Stimulated activated CD4-positive, alpha-beta T cell treated with anti-CD3 and anti-CD28 coated beads, Interleukin-4, amount 100 ng/mL, for 48 hours (primary cell): ENCODE measurements at places on chromosomes 4 and X.

- DNase-seq: no peak
These were observed 163.9 kb upstream of the IGFBP7 start for GRCh38 chr4:57274082-57274481.

GRCh38 chr4:157045507-157046127, 30.3 kb upstream of the GLRB start:
- no peak for DNase-seq

DNA sequence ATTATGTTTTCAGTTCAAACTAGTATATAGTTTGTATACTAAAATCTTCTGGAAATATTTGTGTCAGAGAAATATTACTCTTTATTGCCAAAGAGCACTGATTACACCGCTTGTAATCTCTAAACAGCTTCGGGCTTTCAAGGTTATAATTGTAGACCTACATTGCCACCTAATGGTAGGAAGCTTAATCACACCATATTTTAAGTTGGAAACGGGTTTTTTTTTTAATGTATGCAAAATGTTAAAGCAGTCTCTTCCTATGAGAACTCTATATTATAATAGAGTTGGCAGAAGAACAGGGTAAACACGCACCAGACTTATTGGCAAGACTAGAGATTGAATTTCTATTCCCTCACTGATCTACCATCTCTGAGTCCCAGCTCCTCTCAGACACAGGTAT, 19.5 kb upstream of the NFXL1 start:
- no peak for DNase-seq

DNA sequence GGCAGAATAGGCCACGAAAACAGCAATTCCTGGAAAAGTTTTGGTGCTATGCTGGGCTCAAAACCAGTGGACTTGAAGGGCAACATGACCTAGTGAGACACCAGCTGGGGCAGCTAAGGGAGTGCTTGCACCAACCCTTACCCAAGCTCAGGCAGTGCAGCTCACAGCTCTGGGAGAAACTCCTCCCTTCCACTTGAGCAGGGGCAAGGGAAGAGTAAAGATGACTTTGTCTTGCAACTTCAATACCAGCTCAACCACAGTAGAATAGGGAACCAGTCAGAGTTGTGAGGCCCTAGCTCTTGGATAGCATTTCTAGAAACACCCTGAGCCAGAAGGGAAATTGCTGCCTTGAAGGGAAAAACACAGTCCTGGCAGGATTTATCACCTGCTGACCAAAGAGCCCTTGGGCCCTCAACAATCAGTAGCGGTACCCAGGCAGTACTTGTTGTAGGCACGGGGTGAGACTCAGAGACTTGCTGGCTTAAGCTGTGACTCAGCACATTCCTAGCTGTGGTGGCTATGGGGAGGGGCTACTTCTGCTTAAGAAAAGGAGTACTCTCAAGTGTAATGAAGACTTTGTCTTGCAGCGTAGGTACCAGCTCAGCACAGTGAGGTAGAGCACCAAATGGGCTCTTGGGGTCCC, 19.7 kb upstream of the ABCG2 start:
- DNase-seq: no peak

DNA sequence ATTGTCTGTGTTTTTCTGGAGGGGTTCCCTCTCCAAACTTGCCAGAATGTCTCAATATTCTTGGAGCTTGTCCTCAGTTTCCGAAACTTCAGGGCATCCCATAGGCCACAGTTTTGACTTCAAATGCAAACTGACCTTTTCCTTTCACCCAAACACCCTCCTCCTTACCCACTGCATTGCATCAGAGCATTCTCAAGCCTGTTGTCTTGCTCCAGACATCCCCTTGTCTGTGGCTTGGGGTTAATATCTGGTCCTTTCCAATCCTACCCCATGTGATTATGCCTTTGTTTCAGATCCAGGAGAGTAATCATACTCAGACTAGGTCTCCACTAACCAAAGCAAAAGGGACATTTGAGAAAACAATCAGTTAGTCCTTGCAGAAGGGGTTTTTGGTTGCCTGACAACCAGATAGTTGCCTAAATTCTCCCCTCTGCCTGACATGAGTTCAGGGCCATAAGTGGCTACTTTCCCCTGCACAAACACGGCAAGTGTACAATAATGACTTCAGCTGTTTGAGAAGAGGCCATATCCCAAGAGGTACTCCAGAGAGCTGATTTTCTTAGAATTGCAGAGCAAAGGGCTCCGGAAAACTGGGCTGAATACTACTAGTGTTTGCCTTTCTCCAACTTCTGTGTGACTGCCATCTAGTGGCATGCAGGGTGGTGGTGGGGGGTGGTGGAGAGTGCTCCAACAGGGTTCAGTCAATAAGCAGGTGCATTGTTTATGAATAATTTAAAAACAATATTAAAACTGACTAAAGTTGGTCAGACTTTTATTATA, 130.2 kb downstream of the CHRDL1 start:
- DNase-seq: no peak

- no peak for DNase-seq
These were observed 402.4 kb downstream of the PACRGL start for GRCh38 chr4:21102667-21103066.

- no peak for DNase-seq
These were observed 119.8 kb downstream of the KDM6A start for GRCh38 chrX:44992775-44993174.

DNA sequence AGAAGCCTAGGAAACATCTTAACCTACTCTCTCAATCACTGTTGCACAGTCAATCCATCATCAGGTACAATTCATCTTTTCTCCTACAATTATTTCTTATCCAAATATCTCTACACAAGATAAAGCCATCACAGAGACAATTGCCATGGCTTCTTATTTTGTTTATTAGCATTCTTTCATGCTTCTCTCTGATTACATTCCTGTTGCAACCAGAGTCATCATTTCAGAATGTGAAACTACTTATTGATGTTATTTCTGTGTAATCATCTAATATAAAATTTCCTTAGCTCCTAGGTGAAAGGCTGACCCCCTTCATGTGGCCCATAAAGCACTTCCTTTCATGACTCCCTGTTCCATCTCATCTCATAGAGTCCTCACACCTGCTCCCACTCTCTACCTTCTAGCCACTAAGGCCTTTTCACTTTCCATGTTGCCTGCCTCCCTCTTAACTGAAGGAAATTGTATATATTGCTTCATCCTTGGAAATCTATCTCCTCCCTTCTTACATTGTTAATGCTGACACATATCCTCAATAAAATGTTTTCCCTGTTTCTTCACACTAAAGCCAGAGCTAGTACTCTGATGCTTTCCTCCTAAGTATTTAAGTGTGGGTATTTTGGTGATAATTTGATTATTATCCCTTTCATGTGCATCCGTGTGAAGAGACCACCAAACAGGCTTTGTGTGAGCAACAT, 829.9 kb downstream of the FAT4 start:
- no peak for DNase-seq

DNA sequence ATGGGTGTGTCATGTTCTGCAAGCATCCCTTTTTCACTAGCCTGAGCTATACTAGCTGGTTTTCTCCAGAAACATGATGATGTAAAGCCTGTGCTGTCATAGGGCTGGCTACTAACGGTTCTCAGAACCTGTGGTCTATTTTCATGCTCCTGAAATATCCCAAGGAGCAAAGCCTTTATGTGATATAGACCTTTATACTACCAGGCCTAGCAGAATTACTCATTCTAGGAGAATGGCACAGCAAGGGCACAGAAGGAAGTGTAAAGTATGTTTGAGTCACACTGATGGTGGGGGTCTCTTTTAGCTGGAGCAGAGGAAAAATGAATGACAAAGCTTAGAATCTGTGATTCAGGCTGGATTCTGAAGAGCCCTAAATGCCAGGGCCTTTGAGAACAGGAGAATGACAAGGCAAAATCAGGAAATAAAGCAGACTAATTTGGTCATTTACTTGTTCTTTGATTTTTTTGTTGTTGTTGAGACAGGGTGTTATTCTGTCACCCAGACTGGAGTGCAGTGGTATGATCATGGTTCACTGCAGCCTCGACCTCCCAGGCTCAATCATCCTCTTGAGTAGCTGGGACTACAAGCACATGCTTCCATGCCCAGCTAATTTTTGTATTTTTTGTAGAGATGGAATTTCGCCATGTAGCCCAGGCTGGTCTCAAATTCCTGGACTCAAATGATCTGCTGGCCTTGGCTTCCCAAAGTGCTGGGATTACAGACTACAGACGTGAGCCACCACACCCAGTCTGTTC, 11.8 kb downstream of the TCEAL1 start:
- DNase-seq: no peak

DNA sequence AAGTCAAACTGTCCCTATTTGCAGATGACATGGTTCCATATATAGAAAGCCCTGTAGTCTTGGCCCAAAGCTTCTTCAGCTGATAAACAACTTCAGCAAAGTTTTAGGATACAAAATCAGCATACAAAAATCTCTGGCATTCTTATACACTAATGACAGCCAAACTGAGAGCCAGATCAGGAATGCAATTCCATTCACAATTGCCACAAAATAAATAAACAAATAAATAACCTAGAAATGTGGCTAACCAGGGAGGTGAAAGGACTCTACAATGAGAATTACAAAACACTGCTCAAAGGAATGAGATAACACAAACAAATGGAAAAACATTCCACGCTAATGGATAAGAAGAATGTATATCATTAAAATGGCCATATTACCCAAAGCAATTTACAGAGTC, 52.9 kb upstream of the CXCL8 start:
- no peak for DNase-seq

DNA sequence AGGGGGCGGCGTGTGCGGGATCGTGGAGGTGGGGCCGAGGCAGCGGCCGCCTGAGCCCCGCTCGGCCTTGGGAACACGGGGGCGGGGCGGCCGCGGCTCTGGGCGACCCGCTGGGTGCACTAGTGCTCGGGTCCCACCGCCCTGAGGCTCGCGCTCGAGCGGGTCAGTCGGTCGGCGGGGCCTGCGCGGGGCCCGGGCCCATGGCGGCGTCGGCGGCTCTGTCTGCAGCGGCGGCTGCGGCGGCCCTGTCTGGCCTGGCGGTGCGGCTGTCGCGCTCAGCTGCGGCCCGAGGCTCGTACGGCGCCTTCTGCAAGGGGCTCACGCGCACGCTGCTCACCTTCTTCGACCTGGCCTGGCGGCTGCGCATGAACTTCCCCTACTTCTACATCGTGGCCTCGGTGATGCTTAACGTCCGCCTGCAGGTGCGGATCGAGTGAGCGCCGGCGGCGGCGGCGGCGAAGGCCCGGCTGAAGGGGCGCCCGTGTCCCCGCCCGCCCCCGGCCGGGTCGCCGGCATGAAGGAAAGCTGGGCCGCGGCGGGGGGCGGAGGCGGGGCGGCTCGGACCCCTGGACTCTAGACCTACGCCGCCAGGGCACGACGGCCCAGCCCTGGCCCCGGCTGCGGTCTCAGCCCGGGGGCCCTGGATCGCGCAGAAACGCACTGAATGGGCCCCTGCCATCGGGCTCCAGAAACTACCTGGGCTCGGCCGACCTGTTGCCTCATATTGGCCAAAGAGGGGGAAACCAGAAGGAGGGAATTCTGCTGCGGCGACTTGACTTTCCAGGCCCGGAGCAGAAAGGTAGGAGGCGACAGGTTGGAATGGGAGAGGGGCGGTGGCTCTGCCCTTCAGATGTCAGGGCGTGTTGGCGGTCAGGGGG, at the start of gene SMIM10L2A:
TSS of gene SMIM10L2A (plus strand) at position 13 of the 878 bp plus-strand sequence. CDS start at position 201, 188 bp downstream.
- DNase-seq: no peak

GRCh38 chrX:119174900-119175299, 47.3 kb upstream of the KIAA1210 start:
- DNase-seq: no peak

- DNase-seq: no peak
These were observed 35.5 kb upstream of the CCKAR start for GRCh38 chr4:26525771-26526150.
